Glomerular endothelial cell (primary cell): ENCODE measurements at places on chromosomes 5 and 9.

DNA sequence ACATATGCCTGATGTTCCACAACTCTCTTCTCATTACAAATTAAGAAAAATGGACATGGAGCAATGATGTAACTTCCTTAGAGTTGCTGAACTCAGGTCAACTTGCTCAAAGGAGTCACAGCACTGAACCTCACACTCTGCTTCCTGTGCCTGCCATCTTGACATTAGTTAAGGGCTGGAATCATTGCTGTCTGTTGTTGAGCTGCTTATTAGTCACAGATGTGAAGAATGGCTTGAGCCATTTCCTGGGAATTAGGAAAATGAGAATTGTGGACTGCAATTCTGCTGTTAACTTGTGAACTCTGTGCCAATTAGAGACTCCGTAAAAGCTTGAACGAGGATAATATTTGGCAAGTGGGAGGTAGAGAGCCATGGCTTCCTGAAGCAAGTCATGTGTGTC, 212.0 kb downstream of the ADAMTS12 start:
- DNase-seq = no peak

- DNase-seq = no peak
Measured at GRCh38 chr5:149374801-149375200, 4.3 kb downstream of the IL17B start.

DNA sequence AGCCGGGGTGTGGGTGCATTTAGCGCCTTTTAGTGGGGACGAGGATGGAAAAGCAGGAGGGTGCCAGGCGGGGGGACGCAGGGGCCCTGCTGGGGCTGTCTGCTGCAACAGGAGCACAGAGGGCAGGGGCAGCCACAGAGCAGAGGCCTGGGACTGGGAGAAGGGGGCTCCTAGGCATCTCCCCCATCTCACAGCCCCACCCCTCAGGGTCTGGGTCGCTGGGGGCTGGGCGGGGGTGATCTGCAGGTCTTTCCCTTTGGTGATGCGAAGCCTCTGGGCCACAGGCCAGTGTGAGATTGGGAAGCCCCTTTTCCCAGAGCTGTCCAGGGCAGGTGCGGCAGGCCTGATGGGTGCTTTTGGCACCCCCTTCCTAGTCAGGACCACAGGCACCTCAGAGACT, 4.8 kb downstream of the TOR2A start:
- no peak for DNase-seq

- DNase-seq = no peak
Measured at GRCh38 chr5:68661237-68661636, 432.6 kb upstream of the SLC30A5 start.

DNA sequence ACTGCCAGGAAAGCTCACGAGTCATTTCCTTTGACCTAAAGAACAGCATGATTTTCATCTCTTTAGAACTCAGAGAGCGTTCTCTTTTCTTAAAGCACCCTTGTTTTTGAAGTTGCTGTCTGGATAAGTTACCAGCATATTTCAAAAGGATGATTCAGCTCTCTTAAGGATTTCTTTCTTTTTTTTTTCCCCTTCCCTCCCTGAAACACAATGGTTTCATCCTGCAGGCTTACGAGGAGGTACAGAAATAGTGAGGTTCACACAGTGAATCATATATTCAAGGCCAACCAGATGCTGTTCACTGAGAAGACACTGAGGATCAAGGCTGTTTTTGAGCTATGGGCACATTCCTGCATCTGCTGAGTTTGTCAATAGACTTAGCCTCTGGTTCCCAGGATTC, 257.2 kb downstream of the KIF4B start:
- no peak for DNase-seq

DNA sequence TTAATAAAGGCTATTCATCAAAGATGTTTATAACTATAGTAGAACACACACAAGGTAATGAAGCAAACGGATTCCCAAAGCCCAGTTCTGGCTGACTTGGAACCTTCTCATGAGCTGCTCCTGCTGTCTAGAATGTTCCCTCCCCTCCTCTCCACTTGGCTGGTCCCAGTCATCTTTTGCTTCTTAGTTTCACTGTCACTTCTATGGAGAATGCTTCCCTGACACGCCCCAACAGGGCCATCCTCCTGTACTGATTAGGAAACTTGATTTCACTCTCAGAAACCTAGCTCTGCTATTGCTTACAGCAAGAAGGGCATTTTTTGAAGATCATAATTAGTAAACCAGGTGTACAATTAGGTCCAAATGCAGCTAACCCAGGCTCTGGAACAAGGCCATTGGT, 3.2 kb upstream of the RAPGEF1 start:
- DNase-seq = no peak

GRCh38 chr5:132830436-132831094, at the start of gene SHROOM1:
SHROOM1 (minus strand) TSS chr5:132830647; CDS start chr5:132826140, 4,507 bp downstream.
- DNase-seq = no peak

DNA sequence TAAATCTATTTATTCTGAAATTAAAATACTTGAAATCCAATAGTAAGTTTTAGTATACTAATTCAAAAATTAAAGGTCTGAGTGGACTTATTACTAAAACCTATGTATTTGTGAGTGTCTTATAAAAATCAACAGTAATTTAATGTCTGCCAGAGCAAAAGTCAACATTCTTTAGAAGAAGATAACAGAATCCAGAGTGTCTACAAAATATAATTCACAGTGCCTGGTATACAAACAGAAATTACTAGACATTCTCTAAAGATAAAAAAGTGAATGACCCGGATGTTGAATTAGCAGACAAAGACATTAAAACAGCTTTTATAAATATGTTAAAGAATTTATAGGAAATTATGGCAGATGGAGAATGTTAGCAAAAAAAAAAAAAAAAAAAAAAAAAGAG, 22.4 kb upstream of the IRX4 start:
- DNase-seq = no peak

DNA sequence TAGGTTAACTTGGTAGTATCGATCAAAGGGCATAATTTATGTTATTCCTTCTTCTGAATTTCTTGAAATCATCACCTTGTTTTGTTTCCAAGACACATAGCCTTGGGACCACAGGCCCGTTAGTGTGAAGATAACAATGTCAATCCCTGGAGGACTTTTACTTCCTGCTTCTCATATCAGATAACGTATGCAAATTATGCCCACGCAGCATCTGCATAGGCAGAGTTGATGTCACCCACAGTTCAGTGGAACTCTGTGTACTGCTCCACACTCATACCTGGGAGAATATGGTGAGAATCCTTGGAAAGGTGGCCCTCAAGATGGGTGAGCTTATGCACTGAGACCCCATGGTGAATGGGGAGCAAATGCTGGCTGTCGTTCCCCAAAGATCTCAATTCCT, 95.0 kb downstream of the CFAP90 start:
- no peak for DNase-seq

DNA sequence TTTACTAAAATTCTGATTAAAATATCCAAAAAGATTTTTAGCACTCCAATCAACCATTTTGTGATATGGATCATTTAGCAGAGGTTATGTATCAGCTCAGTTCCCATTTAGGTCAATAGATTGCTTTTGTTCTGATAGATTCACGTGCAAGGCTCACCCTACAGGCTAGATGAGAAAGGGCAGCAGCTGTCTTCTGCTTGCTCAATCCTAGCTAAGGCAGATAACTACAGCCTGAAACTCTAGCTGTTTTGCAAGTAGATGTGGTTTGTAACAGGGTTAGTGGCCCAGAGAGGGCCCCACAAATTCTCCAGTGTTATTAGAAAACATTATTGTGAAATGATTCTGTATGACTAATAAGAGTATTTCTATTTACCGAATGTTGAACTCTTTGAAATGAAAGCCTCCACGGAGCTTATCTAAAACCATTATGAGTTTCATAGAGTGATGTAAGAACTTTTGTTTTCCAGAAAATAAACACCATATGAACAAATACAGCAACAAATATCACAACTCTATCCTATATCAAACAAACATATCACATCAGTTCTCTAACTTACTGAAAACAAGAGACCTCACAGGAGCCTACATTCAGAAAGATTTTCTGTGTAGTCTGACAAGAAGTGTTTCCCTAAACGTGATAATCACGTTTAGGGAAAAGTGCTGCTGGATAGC, 841.9 kb upstream of the ACO1 start:
- peak; percentile 14 for DNase-seq

- no peak for DNase-seq
Measured at GRCh38 chr5:158430166-158430797, 571.3 kb upstream of the CLINT1 start.

GRCh38 chr9:129037767-129038098, 1.3 kb downstream of the MIGA2 start:
- no peak for DNase-seq

- no peak for DNase-seq
Measured at GRCh38 chr5:139389701-139390638, at the start of gene MZB1. MZB1 (minus strand) TSS chr5:139389913; CDS start chr5:139389856, 57 bp downstream.

- no peak for DNase-seq
Measured at GRCh38 chr5:9878206-9878605, 248.1 kb upstream of the TAS2R1 start.

GRCh38 chr9:85522459-85523092, 219.2 kb downstream of the AGTPBP1 start:
- DNase-seq = no peak

GRCh38 chr9:130172858-130173665, 858 bp downstream of the NCS1 start:
- no peak for DNase-seq

- DNase-seq = no peak
Measured at GRCh38 chr9:6655036-6655435, 9.5 kb upstream of the GLDC start.

- no peak for DNase-seq
Measured at GRCh38 chr9:74281674-74282073, 215.5 kb upstream of the RORB start.

DNA sequence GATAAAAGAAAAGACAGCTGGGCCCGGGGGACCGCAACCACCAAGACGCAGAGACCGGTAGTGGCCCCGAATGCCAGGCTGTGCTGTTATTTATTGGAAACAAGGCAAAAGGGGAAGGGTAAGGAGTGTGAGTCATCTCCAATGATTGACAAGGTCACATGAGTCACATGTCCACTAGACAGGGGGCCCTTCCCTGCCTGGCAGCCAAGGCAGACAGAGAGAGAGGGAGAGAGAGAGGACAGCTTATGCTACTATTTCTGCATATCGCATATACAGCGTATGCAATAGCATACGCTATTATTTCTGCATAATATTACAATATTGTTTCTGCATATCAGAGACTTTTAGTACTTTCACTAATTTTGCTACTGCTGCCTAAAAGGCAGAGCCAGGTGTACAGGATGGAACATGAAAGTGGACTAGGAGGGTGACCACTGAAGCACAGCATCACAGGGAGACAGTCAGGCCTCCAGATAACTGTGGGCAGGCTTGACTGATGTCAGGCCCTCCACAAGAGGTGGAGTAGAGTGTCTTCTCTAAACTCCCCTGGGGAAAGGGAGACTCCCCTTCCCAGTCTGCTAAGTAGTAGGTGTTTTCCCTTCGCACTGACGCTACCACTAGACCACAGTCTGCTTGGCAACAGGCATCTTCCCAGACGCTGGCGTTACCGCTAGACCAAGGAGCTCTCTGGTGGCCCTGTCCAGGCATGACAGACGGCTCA, 50.3 kb downstream of the RFX3 start:
- DNase-seq = no peak
